ENCODE measurements at places on chromosomes 11 and 22. TPM values are rescaled to one million over a fixed set of nuclear protein-coding genes. Genes with fewer than 3 reads are reported as not detected.

Gene OR8D4
- total RNA-seq: not detected

DNA sequence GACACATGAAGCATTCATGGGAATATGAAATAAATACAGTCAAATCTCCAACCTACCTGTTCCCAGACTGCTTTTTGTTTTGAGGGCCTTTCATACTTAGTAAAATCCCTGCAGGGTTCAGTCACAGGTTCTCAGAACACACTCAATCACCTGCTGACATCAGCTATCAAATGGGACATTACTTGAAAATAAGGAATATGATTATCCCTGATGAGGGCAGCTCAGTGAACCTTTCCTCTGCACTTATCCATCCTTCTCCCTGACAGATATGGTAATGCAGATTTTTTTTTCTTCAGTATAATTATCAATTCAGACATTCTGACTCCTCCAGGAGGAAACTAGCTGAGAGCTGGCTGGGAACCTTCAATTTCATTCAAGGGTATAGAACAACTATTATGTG, 1127.4 kb upstream of the CCDC90B start:
- no peak for DNase-seq

GRCh38 chr11:74842967-74843366, 94.3 kb downstream of the RNF169 start:
- DNase-seq: no peak

DNA sequence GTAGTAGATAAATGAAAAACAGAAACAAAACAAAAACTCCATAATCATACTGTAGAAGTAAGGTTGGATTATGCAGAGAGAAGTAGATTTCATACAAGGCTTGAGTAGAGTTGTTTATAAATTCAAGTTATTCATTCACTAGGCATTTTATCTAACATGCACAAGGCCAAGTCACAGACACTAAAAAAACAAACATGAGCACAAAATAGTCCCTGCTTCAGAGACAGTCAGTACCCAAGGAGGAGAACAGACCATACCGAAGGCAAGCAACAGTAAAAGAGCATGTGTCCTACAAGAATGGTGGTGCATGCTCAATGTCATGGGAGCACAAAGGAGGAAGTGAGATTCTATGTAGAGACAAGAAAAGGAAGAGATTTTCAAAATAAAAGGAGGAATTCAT, 796.5 kb upstream of the LRRC4C start:
- DNase-seq: no peak

Measured in H1 (cell line).